ENCODE measurements at places on chromosomes 6 and 20.
A peak's percentile ranks its signal among the peaks of the same experiment; 100 is the strongest.

DNA sequence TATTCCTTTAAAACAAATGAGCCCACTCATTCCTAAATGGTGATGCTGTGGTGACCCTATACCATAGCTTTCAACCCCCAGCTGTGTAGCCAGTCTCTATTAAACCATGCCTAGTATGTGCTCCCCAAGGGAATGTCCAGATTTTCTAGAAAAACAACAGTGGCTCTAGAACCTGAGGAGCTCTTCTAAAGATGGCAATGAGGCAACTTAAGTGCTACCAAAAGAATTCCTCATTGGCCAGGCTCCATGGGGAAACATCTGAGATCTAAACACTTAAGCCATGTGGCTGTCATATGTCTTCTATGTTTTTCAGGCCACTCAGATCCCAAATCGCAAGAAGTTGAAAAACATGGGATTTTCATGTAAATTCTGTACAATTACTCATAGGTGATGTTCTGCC, 191.0 kb downstream of the TPBG start:
- peak; percentile 68 for DNase-seq

GRCh38 chr6:7006515-7007191, 101.1 kb upstream of the RREB1 start:
- DNase-seq: no peak

GRCh38 chr6:137823826-137824555, 43.1 kb upstream of the TNFAIP3 start:
- peak; percentile 83 for DNase-seq

- no peak for DNase-seq
Observed at GRCh38 chr6:151112130-151112529, 127.6 kb upstream of the AKAP12 start.

GRCh38 chr20:19885939-19886660, 128.0 kb downstream of the RIN2 start:
- peak; percentile 73 for DNase-seq

- peak; percentile 24 for DNase-seq
Observed at GRCh38 chr20:43408848-43409576, 48.7 kb upstream of the SRSF6 start.

DNA sequence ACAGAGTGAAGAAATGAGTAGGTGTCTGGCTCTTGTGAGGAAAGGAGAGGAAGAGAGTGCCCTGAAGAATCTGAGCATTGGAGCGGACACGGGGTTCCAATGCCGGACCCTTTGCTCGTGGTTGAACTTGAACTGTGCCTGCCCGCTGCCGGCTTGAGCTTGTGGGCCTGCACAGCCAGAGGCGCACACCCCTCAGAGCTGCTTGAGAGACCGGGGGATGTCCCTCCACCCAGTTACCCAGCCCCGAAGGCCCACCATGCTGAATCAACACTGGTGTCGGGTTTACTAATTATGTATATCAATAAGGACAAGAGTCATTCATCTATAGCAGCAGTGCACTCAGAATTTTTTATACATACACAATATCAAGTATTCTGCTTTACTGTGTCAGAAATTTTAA, 218.3 kb upstream of the CST7 start:
- DNase-seq: no peak

GRCh38 chr6:168825226-168826077, 384.5 kb downstream of the SMOC2 start:
- no peak for DNase-seq

GRCh38 chr20:32521780-32522525, 63.2 kb downstream of the NOL4L start:
- DNase-seq: peak; percentile 34

DNA sequence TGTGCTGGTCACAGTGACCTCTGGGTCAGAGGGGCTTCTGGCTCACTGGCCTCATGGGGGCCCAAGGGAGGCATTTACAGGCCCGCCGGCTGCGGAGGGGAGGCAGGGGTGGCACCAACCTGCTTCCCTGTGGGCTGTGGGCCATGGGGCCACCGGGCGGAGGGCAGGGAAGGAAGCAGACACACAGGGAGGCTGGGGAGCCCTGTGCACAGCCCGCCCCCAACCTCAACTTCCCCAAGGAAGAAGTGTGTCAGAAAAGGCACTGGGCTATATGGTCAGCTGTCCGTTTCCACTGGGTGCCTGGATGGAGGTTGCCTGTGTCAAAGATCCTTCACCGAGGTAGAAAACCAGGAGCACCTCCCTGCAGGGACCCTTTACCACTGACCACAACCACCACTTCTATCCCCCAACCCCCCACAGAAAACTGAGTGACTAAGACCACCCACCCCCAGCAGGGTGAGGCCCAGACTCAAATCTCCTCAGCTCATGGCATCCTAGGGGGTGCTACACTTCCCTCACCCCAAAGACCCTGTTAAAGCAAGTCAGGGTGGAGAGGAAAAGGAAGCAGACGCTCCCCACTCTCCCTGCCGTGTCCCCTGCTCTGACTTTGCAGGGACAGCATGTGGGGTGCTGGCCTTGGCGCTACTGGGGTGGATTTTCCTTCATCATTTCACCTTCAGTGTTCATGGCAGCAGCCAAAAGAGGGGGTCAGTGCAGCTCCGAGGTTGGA, 5.6 kb downstream of the CST3 start:
- DNase-seq: no peak

- no peak for DNase-seq
Observed at GRCh38 chr6:23335894-23336293, 766.5 kb downstream of the HDGFL1 start.

DNA sequence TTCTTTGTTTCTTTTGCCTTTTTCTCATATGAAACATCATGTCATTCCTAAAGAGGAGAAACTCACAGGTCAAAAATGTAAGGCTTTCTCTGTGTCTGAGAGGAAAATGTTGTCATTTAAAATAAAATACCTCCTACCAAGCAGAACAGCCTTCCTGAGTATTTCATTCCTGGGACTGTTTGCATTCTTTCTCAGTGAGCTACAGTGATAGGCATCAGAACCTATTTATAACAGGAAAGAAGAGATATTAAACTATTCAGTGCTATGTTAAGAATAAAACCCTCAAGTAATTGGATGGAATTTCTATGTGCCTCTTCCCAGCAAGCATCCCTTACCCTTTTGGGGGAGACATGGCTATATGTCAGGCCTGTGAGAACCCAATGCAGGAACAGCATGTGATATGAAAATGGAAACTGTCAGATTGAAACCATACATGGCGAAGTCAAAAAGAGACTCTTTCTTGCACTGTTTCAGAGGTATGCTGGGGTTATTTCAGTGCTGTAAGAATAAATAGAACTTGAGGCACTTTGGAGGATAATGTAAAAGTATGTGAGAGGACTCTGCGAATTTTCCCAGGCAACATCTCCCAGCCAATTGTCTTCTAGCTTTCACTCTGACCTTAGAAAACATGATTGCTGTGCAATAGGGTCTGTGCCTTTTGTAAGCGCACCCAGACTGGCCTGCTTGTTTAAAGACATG, 133.8 kb upstream of the CCN2 start:
- peak; percentile 92 for DNase-seq

GRCh38 chr20:35448788-35449373, 6.5 kb upstream of the CEP250 start:
- no peak for DNase-seq

DNA sequence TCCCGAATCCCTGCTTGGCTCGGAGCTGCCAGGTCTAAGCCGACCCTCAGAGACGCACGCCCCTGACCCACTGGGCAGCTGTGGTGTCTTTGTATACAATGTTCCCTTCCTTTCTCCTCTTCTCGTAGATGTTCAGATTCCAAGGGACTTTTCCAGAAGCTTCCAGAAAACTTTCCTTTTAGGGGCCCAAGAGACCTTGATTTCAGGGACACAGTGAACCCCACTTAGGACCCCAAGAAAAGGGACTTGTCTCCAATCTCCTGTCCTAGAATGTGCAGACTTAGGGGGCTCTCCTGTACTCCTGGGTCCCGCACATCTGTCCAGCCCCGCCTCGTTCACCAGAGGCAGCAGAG, 103.5 kb downstream of the EDN3 start:
- DNase-seq: no peak

DNA sequence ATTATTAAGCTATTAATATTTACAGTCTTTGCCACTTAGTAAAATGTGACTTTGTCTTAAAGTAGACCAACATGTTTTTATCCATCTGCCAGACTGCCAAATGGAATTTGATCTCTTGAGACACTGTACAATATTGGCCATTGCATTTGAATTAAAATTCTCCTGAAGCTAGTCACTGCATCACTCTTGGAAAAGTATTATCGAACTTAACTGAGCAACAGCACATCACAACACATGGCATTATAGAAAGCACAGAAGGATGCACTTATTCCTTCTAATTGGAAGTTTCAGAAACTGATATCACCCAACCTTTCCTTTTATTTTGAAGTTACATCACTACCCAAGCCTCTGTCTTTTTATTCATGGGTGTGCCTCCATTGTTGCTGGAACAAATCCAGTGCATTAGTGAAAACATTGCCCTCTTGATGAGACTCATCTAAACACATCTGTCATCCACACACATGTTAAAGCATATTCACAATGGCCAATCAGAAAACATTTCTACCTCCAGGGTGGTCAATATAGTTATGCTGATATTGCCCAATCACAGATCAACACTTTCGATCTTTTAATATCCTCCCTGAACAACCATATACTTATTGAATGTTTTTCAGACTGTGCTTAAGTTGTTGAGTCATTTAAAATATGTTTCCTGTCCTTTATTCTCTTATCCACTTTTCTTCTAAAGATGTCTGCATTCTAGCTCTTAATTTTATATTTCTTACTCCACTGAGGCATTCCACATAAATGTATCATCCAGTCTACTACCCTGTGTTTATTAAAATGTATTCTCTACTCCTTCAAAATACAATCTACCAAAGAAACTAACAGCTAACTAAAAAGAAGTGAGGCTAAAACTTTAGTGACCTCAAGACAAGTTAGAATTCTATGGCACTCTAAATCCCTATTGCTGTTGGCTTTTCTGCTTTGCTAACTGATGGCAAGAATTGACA, 535.0 kb downstream of the RFPL4B start:
- DNase-seq: peak; percentile 51

GRCh38 chr6:8809662-8810061, 374.3 kb upstream of the SLC35B3 start:
- DNase-seq: no peak
